ENCODE measurements at places on chromosomes 16 and 17.

DNA sequence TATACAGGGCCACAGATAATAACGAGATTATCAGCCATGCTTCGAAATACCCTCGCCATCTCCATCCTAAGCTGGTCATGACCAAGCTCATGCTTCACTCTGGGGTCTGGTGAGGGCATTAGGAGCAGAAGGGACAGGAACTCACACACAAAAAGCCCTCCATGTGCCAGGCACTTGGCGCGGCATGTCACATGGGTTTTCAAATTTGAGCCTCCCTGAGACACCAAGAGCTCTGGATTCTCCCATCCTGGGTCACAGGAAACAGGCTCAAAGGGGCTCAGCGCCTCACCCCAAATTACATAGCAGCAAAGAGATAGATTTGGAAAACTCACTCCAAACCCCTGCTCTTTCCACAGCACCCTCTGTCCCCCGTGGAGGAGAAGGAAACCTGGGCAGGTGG is 239.5 kb downstream of the GSG1L start:
- DNase-seq, result no peak

GRCh38 chr17:81306491-81306890 is 11.4 kb upstream of the SLC38A10 start:
- DNase-seq, result no peak

DNA sequence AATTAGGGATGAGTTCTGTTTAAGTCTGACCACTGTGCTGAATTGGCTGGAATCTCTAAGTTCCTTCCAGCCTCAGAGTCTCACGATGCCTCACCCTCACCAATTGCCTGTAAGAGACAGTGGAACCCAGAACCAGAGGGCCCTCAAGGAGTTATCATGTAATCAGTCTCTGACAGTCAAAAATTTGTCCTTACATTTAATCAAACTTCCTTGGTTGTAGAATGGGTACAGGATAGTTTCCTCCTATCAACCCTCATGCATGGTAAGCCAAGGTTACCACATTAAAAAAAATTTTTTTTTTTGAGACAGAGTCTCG is 83.2 kb downstream of the CDK5R1 start:
- DNase-seq, result no peak

GRCh38 chr16:90020260-90020837 is 1.1 kb upstream of the DBNDD1 start:
- no peak for DNase-seq

DNA sequence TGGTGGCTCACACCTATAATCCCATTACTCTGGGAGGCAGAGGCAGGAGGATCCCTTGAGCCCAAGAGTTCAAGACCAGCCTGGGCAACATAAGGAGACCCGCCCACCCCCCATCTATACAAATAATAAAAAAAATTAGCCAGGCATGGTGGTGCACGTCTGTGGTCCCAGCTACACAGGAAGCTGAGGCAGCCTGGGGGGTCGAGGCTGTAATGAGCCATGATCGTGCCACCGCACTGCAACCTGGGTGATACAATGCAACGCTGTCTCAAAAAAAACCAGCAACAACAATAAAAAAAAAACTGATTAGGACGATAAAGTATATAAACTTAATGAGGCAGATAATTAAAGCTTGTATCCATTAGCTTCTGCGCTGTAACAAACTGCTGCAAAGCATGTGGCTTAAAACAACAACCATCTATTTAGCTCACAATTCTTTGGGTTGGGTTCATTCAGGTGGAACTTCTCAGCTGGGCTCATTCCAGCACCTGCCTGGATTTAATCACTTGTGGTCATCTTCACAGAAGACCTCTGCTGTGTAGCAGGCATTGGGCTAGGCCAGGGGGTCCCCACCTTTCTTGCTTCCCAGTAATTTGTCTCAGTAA is 45.8 kb downstream of the LCMT1 start:
- DNase-seq, result no peak

GRCh38 chr17:50634224-50634914 is at the start of gene ABCC3:
Gene ABCC3, plus strand, starts transcription at chr17:50634881. Its CDS starts 56 bp downstream, at chr17:50634937.
- no peak for DNase-seq

DNA sequence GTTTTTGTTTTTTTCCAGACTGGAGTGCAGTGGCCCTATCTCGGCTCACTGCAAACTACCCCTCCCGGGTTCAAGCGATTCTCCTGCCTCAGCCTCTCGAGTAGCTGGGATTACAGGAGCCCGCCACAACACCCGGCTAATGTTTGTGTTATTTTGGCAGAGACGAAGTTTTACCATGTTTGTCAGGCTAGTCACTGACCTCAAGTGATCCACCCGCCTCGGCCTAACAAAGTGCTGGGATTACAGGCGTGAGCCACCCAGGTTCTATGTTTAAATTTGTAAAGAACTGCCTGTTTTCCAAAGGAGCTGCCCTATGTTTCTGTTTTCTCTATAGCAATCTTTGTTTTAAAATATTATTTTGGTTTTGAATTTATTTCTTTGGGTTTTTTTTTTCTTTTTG is 13.8 kb upstream of the C16orf87 start:
- no peak for DNase-seq

DNA sequence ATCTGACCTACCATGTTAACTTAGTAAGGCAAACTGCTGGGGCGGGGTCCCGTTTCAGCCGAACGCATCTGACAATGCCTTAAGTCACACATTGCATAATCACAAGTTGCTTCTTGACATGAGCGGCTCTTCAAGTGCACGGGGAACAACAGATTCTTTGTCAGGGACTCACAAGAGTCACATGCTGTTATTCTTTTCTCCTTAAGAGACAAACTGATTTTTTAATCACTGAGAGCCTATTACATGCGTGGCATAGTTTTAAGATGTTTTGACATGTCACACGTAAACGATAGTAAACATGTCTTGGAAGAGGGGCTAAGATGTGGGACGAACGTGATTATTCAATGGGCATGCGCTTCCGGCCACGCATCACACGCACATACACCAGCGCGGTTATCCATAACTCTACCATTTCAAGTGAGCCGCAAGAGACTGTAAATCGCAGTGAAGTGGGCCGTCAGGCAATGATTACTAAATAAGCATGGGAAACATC is 63.4 kb downstream of the ADCY9 start:
- no peak for DNase-seq

- no peak for DNase-seq
These were observed 11.6 kb upstream of the DRC7 start for GRCh38 chr16:57682809-57683635.

DNA sequence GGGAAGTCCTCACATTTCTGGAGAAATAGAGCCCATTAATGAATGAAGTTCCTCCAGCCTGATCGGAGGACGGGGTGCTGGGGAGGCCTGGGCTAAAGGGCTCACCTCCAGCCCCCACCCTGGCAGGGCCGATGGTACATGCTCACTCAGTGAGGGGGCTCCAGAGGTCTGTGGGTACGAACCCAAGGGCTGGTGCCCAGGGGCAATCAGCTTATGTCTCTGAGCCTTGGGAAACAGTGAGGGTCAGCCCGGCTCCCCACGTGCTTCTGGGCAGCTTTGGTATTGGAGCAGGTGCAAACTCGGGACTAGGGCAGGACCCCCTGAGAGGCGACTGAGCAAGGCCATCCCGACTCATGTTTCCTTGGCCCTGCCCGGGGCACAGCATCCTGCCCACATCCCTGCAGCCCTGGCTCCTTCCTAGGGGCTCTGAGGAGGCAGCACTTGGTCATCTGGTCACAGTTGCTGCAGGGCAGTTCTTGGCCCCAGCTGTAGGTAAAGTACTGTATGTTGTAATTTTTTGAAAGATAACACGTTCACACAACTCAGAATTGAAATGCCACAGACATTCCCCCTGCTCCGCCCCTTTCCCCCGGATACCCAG is 969 bp upstream of the CETP start:
- DNase-seq, result no peak

- no peak for DNase-seq
These were observed 7.9 kb downstream of the SLC12A3 start for GRCh38 chr16:56872863-56873391.

DNA sequence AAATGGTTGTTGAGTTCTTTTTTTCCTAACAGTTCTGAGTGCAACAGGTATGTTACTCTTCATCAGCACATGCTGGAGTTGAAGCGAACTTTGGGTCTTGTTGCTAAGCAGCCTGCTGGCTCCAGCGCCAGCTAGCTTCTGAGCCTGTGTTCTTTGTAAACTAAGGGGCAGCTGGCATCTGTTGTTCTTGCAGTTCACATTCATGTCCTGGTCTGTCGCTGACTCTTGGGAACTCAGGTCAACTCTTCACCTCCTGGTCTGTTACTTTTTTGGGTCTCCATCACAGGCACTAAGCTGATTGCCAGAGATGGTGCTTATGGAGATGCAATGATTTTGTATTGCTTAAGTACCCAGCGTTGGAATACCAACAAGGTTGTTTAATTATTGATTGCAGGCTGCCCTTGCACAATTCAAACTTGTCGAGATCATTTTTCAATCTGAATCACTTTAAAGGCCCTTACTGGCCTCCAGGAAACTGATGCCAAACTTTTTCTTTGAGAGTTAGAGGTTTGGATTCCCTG is 40.9 kb downstream of the USP10 start:
- DNase-seq, result no peak

GRCh38 chr16:67028167-67028695 is 718 bp upstream of the CBFB start:
- DNase-seq, result no peak

DNA sequence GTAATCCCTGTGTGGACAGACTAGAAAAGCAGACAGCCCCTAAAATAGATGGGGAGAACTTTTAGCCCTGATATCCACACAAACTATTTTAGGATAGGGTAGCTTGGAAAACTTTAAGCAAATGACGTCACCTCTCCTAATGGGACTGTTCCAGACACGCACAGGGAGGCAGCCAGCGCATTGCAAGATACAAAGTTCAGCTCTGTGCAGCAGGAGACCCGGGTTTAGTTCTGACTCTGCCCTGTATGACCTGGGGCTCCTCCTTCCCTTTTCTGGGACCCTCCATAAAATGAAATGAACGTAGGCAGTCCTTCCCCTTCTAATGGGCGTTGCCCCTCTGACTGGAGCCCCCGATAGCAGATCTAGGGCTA is 6.3 kb downstream of the ZNF689 start:
- DNase-seq, result no peak

- DNase-seq, result no peak
These were observed 32.1 kb downstream of the NDE1 start for GRCh38 chr16:15682105-15682570.

- no peak for DNase-seq
These were observed 7.8 kb downstream of the HIC1 start for GRCh38 chr17:2062571-2063183.

DNA sequence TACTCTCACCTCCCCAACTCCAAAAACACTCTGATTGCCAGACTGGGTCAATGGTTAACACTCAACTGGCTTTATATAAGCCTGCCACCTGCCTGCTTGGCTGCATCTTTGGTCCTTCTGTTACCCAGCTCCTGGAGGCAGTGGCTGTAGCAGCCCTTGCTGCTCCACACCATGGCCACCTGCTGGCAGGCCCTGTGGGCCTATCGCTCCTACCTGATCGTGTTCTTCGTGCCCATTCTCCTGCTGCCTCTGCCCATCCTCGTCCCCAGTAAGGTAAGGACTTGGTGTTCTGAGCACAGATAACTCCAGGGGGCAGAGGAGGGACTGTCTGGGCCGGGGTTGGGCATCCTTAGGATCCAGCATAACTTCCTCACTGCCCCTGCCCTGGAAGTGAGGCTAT is at the start of gene SLC13A2:
Gene SLC13A2 (plus strand): TSS at position 103 of the 400 bp plus-strand sequence. CDS start 69 bp downstream, at position 172.
- no peak for DNase-seq
